ENCODE measurements at places on chromosomes 1 and 21.

DNA sequence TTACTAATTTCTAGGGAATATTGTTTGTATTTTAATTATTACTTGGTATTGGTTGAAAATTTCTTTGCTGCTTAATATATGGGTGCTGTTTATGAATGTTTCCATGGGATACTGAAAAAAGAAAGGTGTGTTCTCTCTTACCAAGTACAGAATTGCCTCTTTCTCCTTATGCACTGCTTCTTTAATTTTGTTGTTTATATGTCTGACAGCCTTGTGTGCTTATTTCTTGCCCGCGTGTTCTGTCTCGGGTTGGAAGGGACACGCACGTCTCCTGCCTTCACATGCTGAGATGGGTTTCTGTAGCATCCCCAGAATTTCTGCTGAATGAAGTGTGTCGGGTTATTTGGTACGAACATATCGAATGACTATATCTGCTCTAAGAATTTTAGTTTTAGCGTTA lies 51.1 kb downstream of the AGPAT3 start:
- no peak for DNase-seq

DNA sequence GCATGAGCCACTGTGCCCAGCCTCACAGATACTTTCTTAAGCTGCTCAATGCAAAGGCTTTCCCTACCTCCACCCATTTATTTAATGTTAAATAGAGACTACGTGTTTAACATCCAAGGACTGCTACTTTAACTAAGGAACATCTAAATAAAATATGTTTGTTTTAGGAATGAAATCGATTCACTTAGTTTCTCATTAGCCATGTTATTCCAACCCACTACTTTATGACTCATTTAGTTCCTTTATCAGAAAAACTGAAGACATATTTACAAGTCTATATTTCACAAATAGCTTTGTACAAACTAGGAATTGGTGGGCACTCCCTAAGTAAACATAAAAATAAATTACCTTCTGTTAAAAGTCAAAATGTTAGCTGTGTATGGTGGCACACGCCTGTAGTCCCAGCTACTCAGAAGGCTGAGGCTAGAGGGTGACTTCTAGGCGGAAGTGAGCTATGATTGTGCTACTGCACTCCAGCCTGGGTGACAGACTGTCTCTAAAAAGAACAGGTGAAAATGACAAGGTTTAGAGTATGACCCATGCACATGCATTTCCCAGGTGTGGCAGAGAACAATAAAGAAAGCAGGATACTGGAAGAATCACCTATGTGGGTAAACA lies 39.9 kb upstream of the AK4 start:
- DNase-seq: no peak

GRCh38 chr1:197958438-197959305 lies 41.5 kb downstream of the LHX9 start:
- DNase-seq: no peak

DNA sequence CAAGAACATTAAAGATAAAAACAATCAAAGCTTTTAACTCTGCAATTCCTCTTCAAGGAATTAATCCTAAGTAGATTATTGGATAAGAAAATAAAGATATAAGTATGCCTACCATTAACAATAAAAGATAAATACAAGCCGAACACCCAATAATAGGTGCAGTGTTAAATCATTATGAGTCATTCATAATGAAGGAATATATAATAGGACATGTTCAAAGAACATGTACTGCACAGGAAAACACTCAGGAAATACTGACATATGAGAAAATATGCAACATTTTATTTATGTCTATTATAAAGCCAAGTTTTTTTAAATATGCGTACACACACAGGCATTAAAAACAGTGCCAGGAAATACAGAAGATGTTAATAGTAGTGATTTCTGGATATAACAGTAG lies 11.1 kb upstream of the EXO1 start:
- no peak for DNase-seq

DNA sequence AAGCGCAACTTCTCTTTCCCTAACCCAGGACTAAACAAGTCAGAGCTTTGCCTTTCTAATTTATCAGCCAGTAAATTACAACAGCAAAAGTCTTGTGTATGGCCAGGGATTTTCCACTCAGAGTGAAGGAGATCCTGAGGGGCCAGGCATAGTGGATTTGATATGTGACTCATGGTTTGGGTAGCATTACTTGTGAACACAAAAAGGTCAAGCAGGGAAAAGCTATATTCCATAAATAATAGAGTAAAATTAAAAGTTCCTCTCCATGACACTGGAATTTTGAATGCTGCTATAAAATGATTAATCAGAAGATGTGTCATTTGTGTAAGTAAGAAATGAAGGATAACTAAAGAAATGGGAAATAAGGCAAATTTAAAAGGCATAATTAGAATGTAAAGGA lies 284.8 kb downstream of the HLX start:
- DNase-seq: no peak

All from AG09319 (cell line).